Tibial artery (tissue), 4 donors: ENCODE measurements at places on chromosomes 7 and 10.

DNA sequence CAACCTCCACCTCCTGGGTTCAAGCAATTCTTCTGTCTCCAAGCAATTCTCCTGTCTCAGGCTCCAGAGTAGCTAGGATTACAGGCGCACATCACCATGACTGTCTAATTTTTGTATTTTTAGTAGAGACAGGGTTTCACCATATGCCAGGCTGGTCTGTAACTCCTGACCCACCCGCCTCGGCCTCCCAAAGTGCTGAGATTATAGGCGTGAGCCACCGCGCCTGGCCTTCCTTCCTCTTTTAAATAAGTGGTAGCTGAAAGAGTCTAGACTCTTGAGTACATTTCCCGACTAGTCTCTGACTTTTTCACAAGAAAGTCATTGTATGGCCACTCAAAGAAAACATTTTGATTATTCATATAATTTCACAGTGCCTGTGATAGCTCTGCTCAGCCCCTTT is 636.2 kb upstream of the ANKRD30A start:
- no peak for DNase-seq

- no peak for DNase-seq
Observed at GRCh38 chr7:24406789-24407299, 122.9 kb downstream of the NPY start.

DNA sequence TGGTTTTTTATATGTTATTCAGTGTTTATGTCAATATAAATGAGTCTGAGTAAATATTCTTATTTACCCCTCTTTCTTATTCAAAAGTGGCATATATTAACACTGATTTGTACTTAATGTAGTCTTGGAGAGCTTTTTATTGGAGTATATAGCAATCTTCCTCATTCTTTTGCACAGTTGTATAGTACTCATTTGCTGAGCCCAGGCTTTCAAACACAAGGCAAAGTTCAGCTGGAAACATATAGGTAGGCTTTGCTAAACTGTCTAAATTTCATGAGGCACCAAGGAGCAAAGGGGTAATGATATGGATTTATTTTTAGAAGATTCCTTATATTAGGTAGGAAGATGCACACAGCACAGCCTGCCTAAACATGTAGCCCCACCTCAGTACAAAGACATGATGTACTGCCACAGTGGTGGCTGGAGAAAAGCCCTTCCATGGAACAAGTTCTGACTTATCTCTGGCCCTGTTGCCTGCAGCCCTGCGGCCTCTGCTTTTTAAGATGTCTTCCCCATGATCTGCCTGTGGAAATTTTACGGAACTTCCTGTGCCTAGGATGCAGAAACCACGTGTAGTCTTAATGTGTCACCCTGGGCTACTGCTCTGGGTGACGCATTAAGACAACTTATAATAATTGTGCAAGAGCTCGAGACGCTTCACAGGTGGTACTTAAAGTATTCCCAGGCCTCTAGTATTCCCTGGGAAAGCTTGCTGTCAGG is 9.6 kb upstream of the PDCD4 start:
- DNase-seq: no peak

DNA sequence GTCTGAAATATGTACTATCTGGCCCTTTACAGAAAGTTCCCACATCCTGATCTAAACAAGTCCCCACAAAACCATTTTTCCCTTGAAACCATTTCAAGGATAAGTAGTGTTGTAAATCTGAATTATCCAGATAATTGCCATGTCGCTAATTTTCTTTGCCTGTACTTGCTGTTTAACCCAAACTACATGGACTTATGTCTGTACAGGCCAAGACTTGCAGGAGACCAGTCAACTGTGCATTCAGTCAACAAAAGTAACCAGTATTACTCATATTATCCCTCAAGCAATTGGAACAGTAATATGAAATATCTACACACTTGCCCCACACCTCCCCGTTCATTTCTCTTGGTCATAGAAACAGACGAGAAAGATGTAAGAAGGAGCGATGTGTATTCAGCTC is 347.8 kb upstream of the NFE2L3 start:
- DNase-seq: no peak

- DNase-seq: no peak
Observed at GRCh38 chr7:1849351-1850041, 179.4 kb downstream of the ELFN1 start.

DNA sequence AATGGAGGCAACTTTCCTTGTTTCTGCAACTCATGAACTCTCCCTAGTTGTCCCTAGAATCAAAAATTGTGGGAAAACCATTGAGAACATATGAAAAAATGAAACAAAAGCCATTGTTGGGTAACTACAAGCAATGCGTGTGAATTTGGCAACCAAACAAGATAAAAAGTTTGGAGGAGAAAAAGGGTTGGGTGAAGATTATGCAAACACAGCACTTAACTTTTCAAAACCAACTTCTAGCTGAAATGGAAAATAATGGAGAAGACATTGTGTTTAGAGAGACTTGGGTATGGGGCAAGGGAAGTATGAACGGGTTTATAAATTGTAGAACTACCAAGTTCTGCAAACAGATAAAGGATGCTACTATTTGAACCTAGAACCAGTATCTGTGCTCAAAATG is 89.0 kb upstream of the SVIL start:
- no peak for DNase-seq

DNA sequence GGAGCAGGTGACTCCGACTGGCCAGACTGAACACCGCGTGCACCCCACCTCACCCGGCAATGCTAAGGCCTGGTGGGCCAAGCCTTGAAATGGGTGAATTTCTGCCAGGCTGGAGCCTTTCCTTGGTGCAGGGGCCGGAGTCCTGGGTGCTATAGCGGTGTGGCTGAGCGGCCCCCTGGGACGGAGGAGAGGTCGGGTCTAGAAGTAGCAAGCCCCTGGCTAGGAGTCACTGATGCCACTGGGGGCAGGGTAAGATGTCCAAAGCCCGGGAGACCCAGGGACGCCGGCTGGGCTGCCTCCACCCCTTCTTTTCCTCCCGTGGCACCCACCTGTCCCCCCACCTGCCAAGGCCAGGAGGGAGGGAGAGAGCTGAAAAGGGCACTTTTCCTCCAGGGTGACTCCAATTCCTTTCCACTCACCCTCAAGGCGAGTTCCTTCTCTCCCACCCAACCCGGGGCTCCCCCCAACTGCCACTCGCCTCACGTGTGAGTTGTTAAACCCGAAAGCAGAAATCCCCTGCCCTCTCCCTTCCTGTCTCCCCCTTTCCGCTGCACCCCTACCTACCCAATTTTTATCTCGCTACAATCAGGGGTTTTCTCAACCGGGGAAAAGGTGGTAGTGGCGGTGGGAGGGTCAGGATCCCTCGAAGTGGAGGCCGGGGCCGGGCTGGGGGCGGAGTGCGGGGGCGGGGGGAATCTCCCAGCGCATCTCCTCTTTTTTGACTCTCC is 6.0 kb upstream of the GATA3 start:
- no peak for DNase-seq

- DNase-seq: no peak
Observed at GRCh38 chr10:34507217-34507616, 307.9 kb downstream of the PARD3 start.

DNA sequence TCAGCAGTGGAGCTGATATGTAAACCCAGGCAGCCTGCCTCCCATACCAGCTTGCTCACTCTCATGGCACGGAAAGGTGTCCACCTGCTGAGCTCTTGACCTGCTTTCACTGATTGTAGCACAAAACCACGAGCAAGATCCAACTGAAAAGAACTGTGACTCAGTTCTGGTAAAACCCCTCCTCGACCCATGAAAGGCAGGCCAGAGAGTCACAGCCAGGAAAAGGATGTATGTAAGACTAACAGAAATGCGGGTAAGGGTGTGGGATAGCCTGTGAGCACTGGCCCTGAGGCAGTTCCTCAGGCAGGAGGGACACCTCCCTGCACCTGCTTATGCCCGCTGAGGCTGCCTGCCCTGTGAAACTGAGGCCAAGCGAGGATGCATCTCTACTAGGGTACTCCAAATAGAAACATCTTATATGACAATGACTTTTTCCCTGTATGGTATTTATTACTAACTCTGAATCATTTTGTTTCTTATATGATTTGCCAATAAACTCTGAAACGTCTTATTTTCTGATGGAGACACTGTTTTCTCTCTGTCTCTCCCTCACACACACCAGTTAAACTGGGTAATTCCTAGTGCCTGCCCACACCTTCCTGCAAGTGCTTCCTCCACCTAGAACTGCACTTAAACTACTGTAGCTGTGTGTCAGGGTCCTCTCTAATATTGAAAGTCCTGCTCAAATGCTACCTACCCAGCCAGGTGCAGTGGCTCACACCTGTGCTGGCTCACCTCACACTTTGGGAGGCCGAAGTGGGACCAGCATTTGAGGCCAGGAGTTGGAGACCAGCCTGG is 73.3 kb upstream of the GHITM start:
- DNase-seq: no peak

GRCh38 chr7:47402941-47403866 is 178.7 kb downstream of the TNS3 start:
- DNase-seq: peak; percentile 16

DNA sequence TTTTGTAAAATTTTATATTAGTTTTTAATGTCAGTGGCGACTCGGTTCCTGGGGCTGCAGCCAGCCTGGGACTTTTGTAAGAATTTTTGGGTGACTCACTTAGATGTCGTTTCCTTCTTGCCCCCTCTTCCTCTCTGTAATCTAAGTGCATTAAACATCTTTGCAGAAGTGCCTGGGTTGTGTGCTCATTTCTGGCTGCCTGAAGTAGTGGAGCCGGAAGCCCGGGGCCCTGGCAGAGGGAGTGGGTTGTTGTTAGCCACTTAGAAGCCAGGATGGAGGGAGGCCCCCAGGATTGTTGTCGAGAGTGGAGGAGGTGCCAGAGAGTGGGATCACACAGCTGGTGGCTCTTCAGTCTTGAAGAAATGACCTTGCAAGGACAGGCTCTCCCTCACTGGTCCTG is 11.0 kb upstream of the TRIM8 start:
- DNase-seq: no peak

GRCh38 chr10:68103261-68103878 is 5.9 kb upstream of the MYPN start:
- no peak for DNase-seq

GRCh38 chr7:153938451-153938850 is 113.7 kb upstream of the DPP6 start:
- DNase-seq: no peak

GRCh38 chr7:36263095-36263484 is 110.0 kb downstream of the EEPD1 start:
- no peak for DNase-seq

- no peak for DNase-seq
Observed at GRCh38 chr7:84665339-84665738, 470.8 kb upstream of the SEMA3A start.

- DNase-seq: no peak
Observed at GRCh38 chr10:50857579-50857978, 27.8 kb downstream of the A1CF start.

GRCh38 chr10:124681626-124682552 is 62.3 kb downstream of the FAM53B start:
- DNase-seq: no peak

DNA sequence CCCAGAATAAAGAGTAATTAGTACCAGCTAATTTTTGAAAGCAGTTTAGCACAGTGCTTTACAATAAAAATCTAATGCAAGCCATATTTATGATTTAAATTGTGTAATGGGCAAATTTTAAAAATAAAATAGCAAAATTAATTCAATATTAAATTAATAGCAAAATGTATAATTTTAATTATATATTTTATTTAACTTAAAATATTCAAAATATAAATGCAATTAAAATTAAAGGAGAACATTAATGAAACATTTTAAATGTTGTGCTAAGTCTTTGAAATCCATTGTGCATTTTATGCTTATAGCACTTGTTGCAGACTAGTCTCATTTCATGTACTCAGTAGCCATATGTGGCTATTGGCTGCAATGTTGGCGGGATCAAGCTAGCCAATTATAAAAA is 367.6 kb downstream of the SUGCT start:
- no peak for DNase-seq

- DNase-seq: no peak
Observed at GRCh38 chr10:71462062-71462935, 65.6 kb downstream of the CDH23 start.

GRCh38 chr7:137967143-137968018 is 34.5 kb downstream of the CREB3L2 start:
- no peak for DNase-seq

GRCh38 chr10:117047947-117048346 is 43.0 kb upstream of the SHTN1 start:
- no peak for DNase-seq

GRCh38 chr10:15262036-15262713 is 93.7 kb upstream of the NMT2 start:
- DNase-seq: no peak

GRCh38 chr7:40310258-40310657 is 175.5 kb downstream of the SUGCT start:
- DNase-seq: no peak

DNA sequence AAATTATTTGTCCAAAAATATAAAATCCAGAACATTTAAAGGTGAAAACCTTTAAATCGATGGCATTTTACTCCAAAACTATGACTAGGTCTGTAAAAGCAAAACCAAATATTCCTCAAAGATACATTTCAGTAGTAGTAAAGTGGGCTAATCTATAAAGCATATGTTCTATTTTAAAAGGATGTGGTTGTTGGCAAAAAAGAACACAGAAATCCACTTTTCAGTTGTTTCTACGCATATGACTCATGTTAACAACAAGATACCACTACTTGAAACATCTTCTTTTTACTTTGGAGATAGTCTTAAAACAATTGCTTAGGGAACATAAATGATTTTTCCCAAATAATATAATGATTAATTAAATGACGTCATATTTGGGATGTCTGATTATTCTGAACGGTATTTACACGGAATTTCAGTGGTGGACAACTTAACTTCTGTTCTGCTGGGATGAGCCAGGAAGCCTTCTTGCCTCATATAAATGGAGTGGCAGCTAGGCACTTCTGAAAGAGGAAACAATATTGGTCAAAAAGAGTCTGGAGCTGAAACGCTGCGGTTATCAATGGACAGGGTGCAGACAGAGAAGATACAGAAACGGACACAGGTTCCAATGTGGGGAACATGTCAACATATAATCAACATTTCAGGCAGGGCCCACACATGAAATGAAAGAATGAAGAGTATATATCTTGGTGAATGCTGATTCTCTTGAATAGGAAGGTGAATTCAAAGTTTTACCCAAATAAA is 78.5 kb downstream of the ETV1 start:
- no peak for DNase-seq

GRCh38 chr7:36607721-36608095 is 116.6 kb downstream of the AOAH start:
- DNase-seq: no peak

GRCh38 chr10:44984671-44985101 is 6.1 kb upstream of the DEPP1 start:
- DNase-seq: peak; percentile 65

- DNase-seq: no peak
Observed at GRCh38 chr7:108660465-108660864, 90.8 kb downstream of the DNAJB9 start.

GRCh38 chr7:16719699-16720098 is 33.9 kb upstream of the TSPAN13 start:
- no peak for DNase-seq

GRCh38 chr7:1028775-1029636 is 15.3 kb upstream of the GPR146 start:
- peak; percentile 96 for DNase-seq

DNA sequence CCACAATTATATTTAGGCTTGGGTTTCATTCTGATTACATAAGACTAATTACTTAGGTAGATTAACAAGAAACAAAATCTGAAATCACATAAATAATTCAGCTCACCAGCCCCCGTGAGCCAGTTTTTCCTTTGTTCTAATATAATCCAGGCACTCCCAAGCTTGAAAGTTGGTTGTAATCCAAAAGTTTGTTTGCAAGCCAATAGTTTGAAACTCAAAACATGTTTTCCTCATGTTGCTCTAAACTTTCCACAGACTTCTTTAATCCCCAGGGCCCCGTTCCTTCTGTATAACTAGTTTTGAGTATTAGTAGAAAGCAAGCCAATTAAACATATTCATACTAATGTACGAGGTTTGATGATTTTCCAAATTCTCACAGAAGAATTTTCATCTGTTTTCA is 56.1 kb downstream of the SP8 start:
- DNase-seq: no peak
